Amniotic epithelial cell (primary cell): ENCODE measurements at places on chromosomes 2 and 18.

DNA sequence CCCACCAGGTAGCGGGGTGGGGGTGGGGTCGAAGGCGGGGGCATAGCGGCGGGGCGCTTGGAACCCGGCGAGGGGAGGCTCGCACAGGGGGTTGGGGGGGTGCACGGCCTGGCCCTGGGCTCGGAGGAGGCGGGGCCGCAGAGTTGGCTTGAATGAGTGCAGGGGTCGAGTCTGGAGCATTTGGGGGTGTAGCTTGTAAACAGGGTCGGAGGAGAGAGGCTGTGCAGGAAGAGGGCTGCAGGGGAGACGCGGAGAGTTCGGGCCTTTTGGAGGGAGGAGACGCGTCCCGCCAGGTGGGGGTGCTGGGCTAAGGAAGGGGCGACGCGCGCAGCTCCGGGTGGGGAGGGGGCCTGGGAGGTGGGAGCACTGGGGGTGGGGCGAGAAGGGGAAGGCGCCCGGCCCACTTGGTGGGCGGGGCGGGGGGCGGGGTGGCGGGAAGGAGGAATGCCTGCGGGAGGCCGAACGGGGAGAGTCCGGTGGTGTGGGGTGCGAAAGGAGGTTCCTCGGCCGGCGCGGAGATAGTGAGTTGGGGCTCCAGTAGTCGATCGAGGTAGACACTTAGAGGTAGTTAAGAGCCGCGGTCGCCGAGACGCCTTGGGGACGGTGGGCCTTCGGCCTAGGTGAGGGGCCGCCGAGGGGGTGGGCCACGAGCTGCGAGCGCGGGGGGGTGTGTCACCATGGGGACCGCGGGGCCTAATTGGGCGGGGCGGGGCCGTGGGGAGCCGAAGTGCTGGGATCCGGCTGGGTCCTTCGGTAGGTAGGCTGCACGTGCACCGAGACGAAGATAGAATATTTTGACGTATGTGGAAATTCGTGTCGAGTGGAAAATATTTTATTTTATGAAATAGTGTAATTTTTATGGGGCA, 774 bp downstream of the MSH6 start:
- DNase-seq = peak; percentile 47

GRCh38 chr18:58336605-58337004, 292.3 kb downstream of the ALPK2 start:
- DNase-seq = peak; percentile 56

- peak; percentile 55 for DNase-seq
Observed at GRCh38 chr2:144452989-144453336, 67.0 kb downstream of the ZEB2 start.

- DNase-seq = no peak
Observed at GRCh38 chr2:29640360-29640759, 281.0 kb downstream of the ALK start.

DNA sequence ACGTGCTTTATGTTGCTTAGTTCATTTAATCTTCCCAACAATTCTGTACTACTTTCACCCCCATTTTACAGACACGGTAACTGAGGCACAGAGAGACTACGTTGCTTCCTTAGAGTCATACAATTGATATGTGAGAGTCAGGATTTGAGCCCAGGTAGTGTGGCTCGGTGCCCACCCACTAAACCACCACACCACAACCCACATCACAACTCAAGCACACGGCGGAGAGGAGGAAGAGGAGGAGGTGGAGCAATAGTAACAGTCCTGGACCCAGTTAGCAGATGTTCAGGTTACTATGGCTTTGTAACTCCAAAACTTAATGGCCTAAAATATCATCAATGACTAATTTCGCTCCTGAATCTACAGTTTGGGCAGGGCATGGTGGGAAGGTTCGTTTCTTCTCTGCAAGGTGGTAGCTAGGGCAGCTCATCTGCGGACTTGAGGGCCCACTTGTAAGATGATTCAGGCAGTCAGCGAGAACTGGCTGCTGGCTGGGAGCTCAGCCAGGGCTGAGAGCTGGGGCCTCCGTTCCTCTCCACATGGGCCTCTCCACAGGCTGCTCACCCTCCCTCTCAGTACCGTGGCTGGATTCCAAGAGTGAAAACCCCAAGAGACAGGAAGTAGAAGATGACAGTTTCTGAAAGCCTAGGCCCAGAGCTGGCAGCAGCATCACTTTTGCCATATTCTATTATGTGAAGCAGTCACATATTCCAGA, 167.1 kb downstream of the ZFP36L2 start:
- DNase-seq = peak; percentile 96

DNA sequence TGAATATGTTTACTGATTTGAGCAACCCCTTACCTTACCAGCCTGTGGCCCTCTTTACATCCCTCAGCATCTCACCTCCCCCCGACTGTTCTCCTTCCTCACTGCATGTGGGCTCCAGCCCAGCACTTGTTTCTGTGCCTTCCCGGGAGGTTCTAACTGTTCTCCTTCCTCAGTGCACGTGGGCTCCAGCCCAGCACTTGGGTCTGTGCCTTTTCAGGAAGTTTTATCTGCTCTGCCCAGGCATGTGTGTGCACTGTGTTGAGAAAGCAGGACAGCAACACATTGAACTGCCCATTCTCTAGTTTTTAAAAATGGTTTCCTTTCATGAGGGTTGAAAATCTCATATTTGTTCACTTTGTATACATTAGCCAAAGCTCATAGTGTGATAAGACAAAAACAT, 158.4 kb downstream of the ATP9B start:
- DNase-seq = no peak

GRCh38 chr2:210086292-210086691, 83.9 kb downstream of the RPE start:
- DNase-seq = peak; percentile 16

DNA sequence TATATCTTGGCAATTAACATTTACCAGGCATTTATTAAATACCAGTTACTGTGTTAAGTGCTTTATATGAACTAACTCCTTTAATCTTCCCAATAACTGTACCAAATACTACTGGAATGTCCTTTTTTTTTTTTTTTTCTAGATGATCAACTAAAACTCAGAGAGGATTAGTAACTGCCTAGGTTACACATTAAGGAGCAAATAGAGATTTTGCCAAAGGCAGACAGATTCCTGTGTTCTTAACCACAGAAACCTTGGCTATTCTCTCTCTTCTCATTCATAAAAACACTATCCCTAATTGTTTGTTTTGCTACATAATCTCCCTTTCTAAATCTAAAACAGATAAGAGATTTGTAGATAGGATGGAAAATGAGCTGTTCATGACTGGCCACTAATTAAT, 13.3 kb downstream of the DHX57 start:
- DNase-seq = no peak

- DNase-seq = no peak
Observed at GRCh38 chr2:9714630-9715214, 83.9 kb upstream of the YWHAQ start.

- DNase-seq = no peak
Observed at GRCh38 chr2:224958462-224958857, 83.8 kb downstream of the DOCK10 start.

GRCh38 chr2:85395912-85396475, 14.2 kb downstream of the CAPG start:
- DNase-seq = no peak

- no peak for DNase-seq
Observed at GRCh38 chr2:12720754-12721378, 4.1 kb downstream of the TRIB2 start.

GRCh38 chr2:131055169-131056065, 37.8 kb downstream of the FAM168B start:
- peak; percentile 34 for DNase-seq

DNA sequence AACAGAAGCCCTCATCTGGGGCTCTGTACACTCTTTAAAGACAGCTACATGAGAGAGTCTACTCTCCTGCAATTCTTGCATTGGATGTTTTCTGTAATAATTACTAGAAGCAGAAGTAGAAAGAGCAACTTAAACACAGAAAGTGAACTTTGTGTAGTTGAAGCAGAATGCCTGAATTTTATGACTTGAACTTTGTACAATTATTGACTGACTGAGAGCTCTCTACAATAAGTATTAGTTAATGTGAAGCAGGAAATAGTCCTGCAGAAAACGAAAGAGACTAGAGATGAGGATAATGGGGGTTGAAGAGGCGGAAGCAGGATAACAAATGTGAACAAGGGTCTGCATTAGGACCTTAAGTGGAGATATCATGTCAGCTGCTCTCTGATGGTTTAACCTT, 79.2 kb upstream of the STK39 start:
- no peak for DNase-seq

GRCh38 chr2:48607307-48608014, 10.2 kb upstream of the GTF2A1L start:
- peak; percentile 54 for DNase-seq

GRCh38 chr18:34493566-34494358, 216.3 kb upstream of the DTNA start:
- DNase-seq = peak; percentile 6

- DNase-seq = no peak
Observed at GRCh38 chr2:216838151-216838550, 21.7 kb downstream of the TNP1 start.

GRCh38 chr2:135030826-135031225, 16.4 kb downstream of the MAP3K19 start:
- peak; percentile 78 for DNase-seq

DNA sequence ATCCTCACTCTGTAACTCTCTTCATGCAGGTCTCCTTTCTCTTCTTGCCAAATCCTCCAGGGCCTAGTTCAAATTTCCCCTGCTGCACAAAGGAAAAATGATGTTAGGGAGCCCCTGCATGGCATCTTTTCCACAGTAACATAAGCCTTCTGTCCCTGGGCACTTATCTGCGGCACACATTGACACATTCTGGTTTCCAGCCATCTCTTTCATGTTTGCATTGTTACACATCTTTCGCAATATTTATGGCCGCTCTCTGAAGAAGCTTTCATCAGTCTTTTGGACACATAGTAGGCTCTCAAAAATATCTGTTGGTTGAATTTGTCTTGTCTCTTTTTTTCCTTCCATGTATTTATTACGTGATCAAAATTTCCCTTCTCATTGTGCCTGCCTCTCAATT, 1806.1 kb upstream of the PIK3C3 start:
- DNase-seq = no peak
